ENCODE measurements at places on chromosomes 1 and 21.

- no peak for DNase-seq
Measured at GRCh38 chr1:61654067-61654466, 70.9 kb downstream of the TM2D1 start.

- no peak for DNase-seq
Measured at GRCh38 chr1:207812778-207813511, 61.1 kb downstream of the CD46 start.

DNA sequence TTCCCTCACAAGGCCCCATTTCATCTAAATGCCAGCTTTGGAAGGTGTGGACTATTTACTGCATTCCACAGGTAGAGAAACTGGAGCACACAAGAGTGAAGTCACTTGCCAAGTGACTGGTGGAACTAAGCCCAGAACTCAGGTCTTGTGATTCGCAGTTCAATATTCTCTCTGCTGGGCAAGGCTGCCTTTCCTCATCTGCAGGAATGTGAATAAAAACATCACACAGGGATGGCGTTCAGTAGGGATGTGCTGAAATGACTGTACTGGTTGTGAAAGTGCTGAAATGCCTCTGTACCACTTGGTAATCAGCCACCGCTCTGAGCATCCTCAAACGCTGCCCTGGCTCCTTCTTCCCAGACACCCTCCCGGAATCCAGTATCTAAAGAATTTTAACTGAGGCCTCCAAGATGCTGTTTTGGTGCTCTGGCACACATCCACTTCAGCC is 145.6 kb downstream of the HIVEP3 start:
- no peak for DNase-seq

DNA sequence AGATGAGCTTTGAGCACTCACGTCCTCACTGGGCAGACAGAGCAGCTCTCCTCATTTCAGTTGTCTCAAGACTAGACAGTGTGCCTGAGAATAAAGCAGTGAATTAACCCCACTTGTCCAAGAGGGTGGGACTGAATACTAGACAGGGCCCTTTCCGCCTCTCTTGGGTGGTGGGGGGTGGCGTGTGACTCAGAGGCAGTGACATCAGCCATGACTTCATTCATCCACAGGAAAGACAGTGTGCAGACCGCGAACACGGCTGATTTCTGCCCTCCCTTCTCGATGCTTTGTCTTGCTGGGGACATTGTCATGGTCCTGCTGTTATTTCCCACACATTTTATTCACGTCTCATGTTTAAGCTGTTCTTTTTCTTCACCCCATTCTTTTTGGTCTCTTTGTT is 64.9 kb downstream of the FGGY start:
- no peak for DNase-seq

GRCh38 chr21:33067457-33067856 is 2.5 kb upstream of the OLIG1 start:
- no peak for DNase-seq

DNA sequence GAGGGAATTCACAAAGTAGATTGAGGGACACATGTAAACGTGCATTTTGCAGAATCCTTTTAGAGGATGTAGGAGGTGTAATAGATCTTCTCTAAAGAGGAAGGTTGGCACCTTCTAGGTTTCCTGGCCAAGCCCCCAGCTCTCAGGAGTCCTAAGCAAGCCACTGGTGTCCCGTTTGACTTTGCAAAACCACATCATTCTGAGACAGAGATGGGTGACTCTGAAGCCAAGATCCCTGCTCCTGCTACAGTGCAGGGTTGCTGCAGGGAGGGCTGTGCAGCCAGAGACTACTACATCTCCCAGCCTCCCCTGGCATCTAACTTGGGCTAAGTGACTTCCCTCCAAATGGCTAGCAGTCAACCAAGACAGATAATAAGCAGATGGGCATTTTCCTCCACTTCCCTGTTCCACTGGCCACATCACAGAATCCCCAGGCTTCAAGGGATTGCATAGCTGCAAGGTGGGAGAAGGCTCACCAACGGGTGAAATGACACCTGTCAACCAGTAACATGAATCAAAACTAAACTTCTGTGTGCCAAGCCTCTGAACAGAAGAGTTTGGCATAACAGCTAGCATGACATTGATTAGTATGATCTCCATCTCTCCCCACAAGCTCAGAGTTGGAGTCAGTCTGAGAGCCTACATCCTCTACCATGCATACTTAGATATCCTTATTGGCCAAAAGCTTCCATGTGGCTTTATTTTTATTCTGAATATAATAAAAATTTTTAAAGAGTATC is 129.6 kb upstream of the COA6 start:
- no peak for DNase-seq
